ENCODE measurements at places on chromosomes 1 and 21.

DNA sequence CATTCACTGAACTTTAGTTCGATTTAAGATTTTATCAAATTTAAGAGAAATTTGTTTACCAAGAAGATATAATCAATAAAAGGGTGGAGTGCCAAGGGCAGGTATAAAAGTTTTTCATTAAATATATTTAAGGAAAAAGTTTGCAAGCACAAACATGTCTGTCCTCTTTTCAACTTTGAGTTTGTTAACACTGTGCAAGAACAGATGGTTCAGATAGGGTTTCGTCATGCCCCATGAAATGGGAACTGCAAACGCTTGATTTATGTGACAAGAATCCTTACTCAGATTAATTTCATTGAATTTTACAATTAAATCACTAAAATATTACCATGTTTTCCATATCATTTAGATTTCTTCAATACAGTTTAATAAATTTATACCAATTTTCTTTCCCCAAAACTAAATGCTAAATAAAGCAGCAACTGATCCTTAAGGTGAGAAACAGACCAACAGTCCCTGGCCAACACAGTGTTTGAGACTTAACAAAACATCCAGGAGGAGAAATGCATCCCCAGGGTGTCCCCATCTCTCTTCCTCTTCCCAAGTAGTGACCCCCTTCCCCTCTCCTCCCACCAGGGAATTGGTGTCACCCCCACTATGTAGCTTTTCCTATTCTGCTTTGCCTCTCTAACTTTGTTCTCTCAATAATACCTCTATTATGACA is 292.9 kb downstream of the LTN1 start:
- DNase-seq: no peak

GRCh38 chr1:27536767-27537166 is 46.8 kb upstream of the WASF2 start:
- peak; percentile 69 for DNase-seq

GRCh38 chr1:168324745-168325425 is 44.2 kb downstream of the TBX19 start:
- no peak for DNase-seq

DNA sequence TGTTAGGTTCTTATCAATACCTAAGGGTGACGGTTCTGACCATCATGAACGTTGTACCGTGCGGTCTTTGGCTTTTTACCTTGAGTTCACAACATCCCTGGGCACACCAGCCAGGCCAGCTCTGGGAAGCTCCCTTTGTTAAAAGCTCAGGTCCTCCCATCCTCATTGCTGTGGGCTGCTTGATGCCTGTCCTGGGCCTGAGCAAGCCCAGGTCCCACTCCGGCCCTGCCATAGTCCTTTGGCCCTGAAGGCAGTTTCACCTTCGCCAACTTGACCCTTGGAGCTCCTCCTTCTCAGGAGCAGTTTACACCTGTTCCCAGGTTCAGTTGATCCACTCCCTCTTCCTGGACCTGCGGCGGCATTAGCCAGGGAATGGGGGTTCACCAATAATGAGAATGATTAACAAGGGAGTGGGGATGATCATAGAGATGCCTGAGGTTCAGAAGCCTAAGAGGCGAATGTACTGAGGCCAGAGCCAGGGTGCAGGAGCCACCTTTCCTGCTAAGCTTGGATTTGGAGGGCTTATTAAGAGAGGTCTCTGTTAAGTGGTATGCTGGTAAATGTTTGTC is 40.2 kb downstream of the DHCR24 start:
- no peak for DNase-seq

GRCh38 chr1:119141020-119141424 is 569 bp upstream of the WARS2 start:
- no peak for DNase-seq

- DNase-seq: no peak
These were observed 17.2 kb upstream of the SPEN start for GRCh38 chr1:15830258-15830657.

DNA sequence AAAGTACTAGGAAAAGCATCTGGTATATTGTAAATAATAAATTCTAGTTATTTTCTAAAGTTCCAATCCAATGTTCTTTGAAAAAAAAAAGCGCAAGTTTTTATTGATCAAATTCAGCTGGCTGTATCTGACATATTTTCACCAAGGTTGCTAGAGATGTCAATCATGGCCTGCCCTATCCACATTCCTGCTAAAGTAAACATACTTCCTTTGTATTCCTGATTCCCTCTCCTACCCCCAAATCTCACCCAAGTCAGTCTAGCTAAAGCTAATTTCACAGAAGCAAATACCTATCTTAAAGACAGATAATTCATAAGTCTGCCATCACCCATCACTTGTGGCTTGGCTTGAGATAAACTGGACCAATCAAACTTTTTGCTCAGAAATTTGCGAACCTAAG is 21.3 kb downstream of the ANKRD13C start:
- DNase-seq: no peak

DNA sequence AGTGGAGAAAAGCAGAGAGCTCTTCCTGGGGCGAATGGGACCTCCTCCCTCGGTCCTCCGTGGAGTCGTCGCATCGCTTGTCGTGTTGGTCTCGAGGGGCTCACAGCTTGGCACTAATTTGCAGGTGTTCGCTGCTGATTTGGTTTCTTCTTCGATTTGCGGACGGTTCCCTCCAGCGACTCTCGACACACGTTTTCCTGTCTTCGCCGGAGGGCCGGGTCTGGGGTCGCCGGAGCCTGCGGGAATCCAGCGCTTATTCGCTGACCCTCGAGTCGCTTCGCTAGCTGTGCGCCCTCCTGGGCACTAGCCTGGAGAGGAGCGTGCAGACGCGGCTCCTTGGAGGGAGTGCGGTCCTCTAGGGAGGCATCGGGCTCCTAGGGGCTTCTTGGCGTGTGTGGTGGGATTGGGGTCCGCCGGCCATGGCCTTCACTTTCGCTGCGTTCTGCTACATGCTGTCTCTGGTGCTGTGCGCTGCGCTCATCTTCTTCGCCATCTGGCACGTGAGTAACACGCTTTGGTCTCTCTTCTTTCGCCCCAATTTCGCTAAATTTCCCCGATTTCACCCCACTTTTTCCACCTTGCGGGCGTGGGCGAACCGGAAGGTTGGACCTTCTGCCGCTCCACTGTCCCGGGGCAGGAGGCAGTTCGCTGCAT is 766 bp downstream of the CNIH3 start:
- no peak for DNase-seq

GRCh38 chr1:94316183-94316582 is 78.8 kb upstream of the ARHGAP29 start:
- DNase-seq: no peak

GRCh38 chr1:86640161-86640670 is 64.2 kb upstream of the SH3GLB1 start:
- no peak for DNase-seq

DNA sequence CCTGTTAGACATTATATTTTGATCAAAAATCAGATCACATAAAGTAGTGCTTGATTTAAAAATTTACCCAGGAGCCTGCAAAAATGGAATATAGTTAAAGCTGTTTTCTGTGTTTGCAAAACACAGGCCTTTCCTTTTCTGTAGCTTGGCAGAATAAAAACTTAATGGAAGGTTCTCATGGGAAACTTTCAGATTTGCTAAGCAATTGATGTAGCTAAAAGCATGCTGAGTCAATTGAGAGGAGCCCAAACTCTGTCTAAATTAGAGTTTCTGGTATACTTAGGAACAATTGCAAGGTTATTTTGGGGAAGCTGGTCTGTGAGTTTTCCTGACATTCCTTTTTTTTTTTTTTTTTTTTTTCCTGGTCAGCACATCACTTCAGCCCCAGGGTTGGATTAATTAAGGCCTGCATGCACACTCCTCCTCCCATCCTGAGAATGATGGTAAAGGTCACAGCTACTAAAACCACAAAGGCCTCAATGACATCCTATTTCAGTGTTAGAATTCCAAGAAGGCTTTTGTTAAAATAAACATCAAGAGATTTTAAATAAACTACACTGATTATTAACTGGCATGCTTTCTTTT is 608.7 kb downstream of the PLPP3 start:
- no peak for DNase-seq

DNA sequence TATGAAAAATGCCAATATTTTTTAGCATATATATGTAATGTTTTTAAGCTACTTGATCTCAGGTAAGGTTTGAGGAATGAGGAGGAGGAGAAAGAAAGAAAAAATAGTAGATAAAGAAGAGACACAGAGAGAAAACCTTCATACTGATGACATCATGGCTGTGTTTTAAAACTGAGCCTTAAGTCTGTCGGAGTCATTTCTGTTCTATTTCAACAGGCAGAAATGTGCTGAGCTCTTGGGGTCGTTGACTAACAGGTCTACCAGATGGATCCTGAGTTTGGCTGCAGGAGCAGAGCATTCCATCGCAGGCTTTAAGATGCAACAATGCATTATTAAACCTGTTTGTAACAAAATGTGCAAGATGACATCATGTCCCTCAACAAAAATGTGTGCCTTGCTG is 356.0 kb downstream of the TGFB2 start:
- DNase-seq: no peak

DNA sequence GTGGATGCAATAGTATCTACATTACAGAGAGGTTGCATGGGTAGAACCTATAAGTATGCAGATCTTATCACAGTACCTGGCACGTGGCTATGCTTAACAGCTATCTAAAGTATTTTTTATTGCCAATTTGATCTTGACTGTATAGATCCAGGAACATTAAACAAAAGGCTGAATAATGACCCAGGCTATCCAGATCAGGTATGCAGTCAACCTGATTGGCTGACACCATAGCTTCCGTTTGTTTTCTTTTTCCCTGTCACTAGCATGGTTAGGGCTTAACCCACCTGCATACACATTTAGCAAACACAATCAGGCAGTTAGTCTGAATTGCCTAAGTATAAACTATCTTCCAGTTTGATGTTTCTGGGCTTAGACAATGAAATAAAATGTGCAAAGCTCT is 264.9 kb upstream of the PLXNA2 start:
- DNase-seq: no peak

GRCh38 chr1:28306301-28306949 is 22.4 kb upstream of the MED18 start:
- DNase-seq: no peak

- DNase-seq: peak; percentile 56
These were observed 178.9 kb upstream of the DPT start for GRCh38 chr1:168907786-168908348.

GRCh38 chr1:11707621-11708276 is 16.2 kb downstream of the DRAXIN start:
- DNase-seq: peak; percentile 14

DNA sequence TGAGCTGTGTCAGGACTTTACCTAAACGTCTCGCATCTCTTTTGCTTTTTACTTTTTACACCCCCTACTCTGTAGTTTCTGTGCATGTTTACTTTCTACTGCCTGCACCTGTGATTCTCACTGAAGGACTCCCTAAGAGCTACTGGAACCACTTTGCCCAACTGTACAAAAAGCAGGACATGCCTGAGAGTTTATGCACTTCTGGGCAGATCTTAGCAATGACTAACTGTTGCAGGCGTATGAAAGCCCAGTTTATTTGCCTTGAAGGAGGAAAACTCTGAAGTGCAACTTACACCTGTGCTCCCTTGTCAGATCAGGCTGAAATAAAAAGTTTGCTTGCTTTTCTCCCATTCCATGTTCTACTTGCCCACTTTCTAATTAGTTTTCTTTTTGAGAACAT is 467.0 kb upstream of the USP24 start:
- no peak for DNase-seq

- DNase-seq: no peak
These were observed 51.0 kb upstream of the GOLT1A start for GRCh38 chr1:204264805-204265204.

DNA sequence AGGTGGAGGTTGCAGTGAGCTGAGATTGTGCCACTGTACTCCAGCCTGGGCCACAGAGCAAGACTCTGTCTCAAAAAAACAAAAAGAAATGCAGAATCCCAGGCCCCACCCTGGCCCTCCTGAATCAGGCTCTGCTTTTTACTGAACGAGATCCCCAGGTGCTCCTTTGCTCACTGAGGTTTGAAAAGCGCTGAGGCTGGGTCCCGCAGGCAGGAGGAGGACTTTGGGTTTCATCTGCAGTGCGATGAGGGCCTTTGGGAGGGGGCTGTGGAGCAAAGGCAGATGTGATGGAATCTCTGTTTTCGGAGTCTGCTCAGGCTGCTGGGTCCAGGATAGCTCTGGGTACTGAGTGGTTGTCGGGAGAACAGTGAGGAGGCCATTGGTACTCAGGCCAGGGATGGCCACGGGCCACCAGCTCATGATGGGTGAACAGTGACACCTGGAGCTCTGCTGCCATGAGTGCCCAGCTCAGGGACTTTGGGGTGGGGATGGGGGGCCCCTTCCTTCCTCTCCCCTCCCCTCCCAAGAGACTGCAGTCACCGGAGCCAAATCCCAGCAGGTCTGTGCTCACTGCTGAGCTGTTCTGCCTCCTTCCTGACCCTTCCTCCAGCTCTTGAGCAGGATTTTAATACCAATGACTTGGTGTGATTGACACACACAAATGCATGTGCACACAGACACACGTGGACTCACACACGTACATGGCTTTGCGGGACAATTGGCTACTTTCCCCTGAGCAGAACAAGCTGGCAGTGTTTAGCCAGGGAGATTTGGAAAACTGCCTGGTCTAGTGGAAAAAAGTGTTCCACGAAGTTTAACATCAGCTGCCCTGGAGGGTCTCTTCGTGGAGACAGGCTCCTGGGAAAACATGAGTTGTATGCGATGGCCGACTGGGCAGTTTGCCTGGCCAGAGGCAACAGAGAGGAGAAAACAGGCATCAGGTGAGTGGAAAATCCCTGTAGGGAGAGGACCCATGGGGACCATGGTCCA is 3.6 kb upstream of the DHRS3 start:
- no peak for DNase-seq

- no peak for DNase-seq
These were observed 223.0 kb upstream of the ADAMTS5 start for GRCh38 chr21:27189870-27190269.

GRCh38 chr1:2981388-2981787 is 39.9 kb upstream of the ACTRT2 start:
- DNase-seq: no peak

- no peak for DNase-seq
These were observed 104.4 kb upstream of the SERBP1 start for GRCh38 chr1:67534627-67535065.

DNA sequence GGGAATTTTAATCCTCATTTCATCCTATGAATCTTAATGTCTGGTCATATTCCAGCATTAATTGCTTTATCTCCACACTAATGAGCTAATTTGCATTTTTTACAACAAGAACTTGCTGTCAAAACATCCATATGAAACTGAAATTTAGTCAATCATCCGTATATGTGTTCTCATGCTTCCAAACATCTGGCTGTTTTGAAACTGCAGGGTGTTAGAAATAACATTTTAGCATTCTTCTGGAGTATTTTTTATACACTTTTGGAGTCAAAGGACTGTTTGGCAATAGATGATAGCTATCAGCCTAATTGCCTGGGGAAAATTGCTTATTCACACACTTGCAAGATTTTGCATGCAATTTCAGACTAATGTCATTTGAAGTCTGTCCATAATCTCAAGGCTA is 1639.3 kb downstream of the KCNT2 start:
- no peak for DNase-seq

DNA sequence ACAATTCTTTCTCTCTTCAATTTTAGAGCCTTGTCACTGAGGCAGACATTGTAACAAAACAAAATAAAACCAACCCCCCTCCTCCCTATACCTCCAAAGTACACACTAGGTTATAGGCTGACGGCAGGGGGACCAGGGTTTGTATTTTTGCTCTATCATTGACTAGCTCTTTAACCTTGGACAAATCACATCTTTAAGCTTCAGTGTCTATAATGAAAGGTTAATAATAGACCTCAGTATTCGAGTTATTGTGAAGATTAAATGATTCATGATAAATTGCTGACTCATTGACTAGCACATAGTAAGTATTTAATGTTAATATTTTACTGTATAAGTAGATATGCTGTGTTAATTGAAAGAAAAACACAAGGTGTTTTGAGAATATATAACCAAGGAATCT is 1267.6 kb upstream of the ADGRL2 start:
- DNase-seq: no peak

GRCh38 chr1:201487742-201488141 is 18.8 kb upstream of the PHLDA3 start:
- no peak for DNase-seq
